Smooth muscle cell of the pulmonary artery (primary cell): ENCODE measurements at places on chromosomes 11 and 22. TPM values are rescaled to one million over a fixed set of nuclear protein-coding genes. Genes with fewer than 3 reads are reported as not detected.

Gene OR8G5
- total RNA-seq, result not detected in 2 replicates

Gene CDCA5
- 1.6 and 3.3 TPM in 2 replicates for total RNA-seq

Gene USP35
- 13.5 and 15.5 TPM in 2 replicates for total RNA-seq

Gene OR52H1
- 0.91 and 0.99 TPM in 2 replicates for total RNA-seq

Gene IFITM5
- total RNA-seq, result not detected in 2 replicates

Gene HMBS
- total RNA-seq, result 7.7 and 12.6 TPM in 2 replicates

Gene FOLH1
- total RNA-seq, result 0.65 TPM in 1 of 2 replicates, not detected in the other

Gene THY1
- 89.7 and 92.0 TPM in 2 replicates for total RNA-seq

Gene MYBPC3
- total RNA-seq, result not detected in 2 replicates

Gene ME3
- total RNA-seq, result 38.1 and 40.7 TPM in 2 replicates

Gene TENM4
- 42.4 and 66.9 TPM in 2 replicates for total RNA-seq

Gene SLC5A1
- total RNA-seq, result not detected in 2 replicates

Gene MMP1
- total RNA-seq, result 746 and 915 TPM in 2 replicates
